T-helper 22 cell (primary cell): ENCODE measurements at places on chromosomes 5 and 9.

DNA sequence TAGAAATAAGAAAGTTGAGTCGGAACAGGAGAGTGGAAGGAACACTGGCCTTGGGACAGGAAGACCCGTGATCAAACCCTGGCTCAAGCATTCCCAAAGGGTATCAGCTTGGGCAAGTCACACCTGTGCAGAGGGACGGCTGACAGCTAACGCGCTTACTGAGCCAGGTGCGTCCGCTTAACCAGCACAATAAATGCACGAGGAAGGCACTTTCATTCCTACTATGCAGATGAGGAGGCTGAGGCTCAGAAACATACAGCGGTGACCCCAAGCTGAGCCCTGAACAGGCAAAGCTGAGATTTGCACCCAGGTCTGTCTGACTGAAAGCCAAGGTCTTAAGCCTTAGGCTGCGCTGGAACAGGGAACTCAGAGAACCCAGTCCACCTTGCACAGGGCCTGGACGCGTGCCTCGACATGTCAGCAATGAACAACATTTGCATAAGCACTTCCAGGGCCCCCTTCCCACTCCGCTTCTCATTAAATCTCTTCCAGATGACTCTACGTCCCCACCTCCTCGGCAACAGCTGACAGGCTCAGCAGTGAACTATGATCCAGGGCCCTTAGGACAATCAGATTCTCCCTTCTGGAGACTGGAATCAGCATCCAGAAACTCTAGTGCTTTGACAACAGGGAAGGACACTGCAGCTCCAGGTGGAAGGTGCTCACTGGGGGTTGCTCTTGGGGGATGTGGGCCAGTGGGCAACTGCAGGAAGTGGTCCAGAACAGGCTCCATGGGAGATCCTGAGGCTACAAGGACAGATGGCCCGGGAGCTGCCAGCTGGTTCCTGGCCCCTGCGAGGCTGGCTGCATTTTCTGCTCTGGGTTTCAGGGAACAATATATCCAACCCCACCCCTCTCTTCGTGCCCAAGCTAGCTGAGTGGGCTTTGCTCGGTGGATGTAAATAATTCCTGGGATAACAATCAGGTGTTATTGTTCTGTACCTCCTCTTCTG is 35.2 kb downstream of the SH3PXD2B start:
- DNase-seq, result no peak

DNA sequence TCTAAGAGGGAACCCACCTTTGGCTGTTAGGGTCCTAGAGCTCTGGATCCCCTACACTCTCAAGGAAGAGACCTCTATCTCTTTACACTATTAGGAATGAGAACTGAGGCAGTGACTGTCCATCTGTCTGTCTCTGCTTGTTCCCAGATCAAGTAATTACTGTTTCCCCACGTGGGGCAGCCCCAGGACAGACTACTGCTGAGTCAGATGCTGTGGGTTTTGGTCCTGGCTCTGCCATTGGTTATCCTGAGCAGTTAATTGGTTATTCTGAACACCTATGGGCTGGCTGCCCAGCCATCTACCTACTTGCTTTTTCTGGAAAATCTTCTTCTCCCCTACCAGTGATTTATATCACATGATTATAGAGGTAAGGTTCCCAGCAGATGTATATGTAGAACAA is 33.3 kb downstream of the FBXO10 start:
- DNase-seq, result no peak

- DNase-seq, result no peak
Measured at GRCh38 chr5:158701406-158702177, 398.1 kb downstream of the EBF1 start.

DNA sequence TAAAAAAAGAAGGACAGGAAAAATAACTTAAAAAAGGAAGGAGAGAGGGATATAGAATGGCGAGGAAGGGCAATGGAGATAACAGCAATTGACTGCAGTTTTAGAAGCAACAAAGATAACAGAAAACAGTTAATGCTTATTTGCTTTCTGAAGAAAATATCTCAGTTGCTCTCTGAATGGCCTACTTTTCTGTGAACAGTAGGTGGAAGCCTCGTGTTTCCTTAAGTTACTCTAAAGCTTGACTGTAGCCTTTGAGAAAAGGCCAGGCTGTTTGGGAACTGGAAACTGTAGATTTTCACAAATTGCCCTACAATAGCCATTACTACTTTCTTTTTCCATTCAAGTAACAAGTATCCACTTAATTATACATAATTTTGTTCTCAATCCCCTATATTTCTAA is 404.5 kb downstream of the YTHDC2 start:
- no peak for DNase-seq

DNA sequence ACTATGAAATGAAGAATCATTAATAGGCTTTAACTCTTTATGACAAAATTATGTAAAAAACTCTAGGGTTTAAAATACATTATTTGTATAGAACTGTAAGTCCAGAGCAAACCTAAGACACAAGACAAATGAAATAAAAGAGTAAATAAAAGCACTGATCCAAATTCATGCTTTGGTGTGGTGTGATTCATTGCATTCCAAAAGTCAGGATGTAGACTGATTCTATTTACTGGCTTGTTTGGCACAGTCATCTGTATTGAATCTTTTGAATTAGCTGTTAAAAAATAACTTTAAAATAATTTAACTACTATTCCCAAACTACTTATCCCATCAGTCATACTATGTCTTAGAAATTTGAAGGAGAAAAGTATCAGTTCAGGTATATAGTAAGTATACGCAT is 31.1 kb downstream of the IL4 start:
- DNase-seq, result no peak

DNA sequence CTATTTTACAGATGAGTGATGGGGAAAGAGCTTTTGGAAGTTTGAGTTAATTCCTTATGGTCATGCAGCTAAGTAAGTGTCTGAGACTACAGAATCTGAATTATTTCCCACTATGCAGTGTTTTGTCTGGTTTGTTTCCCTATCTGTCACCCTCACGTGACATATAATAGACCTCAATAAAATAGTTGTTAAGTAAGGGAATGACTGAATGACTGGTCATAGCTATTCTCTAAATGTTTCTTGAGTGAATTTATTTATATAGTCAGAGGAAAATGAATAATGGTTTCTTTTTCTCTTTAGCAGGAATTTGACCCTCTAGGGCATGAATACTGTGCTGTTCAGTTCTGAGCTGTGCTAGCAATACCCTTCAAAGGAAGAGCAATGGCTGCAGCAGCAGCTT is 10.3 kb downstream of the TRIM32 start:
- no peak for DNase-seq

DNA sequence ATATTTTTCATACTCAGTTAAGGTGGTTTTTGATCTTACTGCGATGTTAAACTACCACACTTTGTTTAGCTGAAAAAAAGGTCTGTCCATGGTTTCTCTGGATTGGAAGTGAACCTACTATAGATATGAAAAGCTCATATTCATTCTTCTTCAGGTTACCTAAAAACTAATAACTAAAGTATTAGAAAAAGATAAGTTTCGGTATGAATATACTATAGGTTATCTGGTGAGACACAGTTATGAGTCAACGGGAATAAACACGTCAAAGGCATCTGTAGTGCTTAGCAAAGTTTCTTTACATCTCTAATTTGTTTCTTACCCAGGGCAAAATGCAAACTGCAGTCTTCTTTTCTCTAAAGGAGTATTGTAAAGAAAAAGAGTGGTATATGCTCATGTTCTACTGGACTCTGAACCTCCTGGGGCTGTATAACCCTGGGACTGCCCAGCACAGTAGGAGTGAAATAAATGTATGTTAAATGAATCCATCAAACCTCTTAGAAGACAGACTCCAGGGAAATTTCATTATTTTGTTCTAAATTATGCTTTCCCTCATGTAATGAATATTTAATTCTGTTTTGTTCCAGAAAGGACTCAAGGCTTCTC is 521.9 kb downstream of the PDE4D start:
- DNase-seq, result no peak

DNA sequence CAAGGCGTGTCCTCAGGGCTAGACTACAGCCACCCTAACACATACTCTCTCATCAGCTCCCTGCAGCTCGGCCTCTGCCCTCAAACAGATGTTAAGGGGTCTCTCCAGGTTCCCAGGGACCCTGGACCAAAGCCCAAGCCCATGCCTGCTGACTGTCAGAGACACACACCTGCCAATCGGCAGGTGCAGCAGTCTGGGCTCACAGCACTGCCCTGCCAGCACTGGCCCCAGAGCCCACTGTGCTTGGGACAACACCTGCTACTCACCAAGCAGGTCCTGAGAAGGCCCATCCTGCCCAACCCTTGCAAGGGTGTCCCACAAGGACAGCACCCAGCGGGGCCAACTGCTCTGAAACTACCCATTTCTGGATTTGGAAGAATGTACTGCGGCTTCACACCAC is 20.2 kb upstream of the ZDHHC11 start:
- no peak for DNase-seq

DNA sequence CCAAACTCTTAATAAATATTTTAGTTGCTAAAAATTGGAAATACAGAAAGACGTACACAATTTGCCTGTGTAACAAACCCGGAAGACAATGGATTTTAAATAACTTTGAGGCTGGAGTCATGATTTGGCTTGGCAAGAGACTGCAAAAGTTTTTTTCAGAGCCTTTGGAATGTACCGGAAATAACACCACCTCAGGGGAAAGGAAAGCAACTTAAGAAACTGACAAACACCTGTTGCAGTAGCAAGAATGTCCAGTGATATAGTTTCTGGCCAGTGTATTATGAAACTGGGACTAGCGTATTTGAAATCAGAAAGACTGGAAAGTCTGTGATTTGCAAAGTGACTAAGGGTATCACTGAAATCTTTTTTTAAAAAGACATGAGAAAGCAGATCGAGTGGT is 842 bp downstream of the MUSK start:
- no peak for DNase-seq

- no peak for DNase-seq
Measured at GRCh38 chr9:128733256-128733655, 9.3 kb upstream of the ZDHHC12 start.

- DNase-seq, result no peak
Measured at GRCh38 chr5:119743927-119744326, 114.6 kb downstream of the FAM170A start.

- no peak for DNase-seq
Measured at GRCh38 chr9:4939118-4939561, 45.9 kb upstream of the JAK2 start.

- DNase-seq, result no peak
Measured at GRCh38 chr5:32733590-32734340, 22.6 kb downstream of the NPR3 start.

- no peak for DNase-seq
Measured at GRCh38 chr9:20325008-20325407, 297.3 kb downstream of the MLLT3 start.

DNA sequence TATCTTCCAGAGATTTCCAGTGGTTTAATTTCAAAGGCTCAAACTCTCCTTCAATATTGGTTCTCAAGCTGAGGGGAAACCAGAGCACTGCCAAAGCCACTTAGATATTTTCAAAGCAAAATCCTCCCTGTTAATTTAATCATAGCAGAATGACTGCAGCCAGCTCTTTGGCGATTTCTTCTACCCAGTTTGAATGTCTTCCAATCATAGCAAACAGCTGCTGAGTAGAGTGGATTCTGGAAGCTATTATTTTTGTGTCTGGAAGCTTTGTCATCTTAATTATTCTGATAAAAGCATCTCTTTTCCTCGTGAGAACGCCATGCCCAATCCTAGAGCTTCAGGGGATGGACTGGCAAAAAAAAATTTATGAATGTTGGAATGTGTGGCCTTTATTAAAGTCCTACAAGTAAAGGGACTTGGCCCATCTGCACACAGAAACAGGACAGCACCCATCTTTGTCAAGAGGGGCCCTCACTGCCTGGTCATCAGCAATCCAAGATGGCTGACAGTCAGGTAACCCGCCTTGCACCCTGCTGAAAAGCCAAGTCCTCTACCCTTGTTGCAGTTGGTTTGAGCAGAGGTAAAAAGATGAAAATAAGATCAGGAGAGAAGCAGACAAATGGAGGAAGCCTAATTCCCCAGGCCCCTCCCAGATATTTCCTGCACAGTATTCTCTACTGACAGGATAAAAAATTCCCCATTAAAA is 125.1 kb downstream of the SUSD1 start:
- no peak for DNase-seq

DNA sequence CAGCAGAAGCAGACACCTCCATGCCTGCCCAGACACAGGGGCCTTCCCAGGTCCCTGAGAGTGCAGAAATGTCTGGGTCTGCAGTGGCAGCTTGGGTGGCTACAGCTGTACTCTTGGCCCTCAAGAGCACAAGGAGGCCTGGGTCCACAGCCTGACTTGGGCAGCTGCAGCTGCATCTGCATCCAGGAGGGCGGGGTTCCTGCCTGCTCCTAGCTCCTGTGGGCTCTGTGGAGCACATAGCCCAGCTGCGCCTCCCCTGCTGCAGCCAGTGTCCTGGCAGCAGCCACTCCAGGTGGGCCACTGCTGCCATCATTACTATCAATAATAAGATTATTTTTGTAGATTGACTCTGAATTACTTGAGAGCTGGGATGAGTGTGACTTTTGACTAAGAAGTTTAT is 162.0 kb upstream of the PTCH1 start:
- DNase-seq, result no peak

- DNase-seq, result no peak
Measured at GRCh38 chr5:73921741-73922140, 295.7 kb downstream of the ARHGEF28 start.

- DNase-seq, result no peak
Measured at GRCh38 chr5:3303777-3304176, 291.9 kb upstream of the IRX1 start.

DNA sequence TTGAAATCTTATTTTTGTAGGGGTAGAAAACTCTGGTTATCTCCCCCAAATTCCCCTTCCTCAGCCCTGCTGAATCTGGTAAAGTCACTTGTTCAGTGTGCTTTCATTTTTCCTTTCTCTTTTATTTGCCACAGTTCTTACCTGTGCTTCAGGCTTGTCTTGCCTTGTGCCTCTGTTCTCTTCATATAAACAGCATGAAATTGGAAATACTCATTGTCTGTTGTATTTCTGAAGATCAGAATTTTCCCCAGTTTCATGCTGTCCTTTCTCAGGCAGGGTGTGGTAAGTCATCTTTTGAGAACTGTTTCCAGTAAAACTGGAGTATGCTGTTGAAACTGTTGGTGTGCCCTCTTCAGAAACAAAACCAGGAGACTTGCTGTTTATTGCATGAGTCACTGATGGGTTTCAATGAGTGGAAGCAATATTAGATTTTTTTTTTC is 7.0 kb downstream of the PAM start:
- no peak for DNase-seq
